CD8-positive, alpha-beta memory T cell (primary cell): ENCODE measurements at places on chromosomes 13 and 19. TPM values are rescaled to one million over a fixed set of nuclear protein-coding genes. Genes with fewer than 3 reads are reported as not detected.

GRCh38 chr19:15476325-15476724 lies 3.0 kb downstream of the PGLYRP2 start:
- H3K36me3 ChIP-seq, result no peaks in the 10 kb centered on the region
- peaks cover 23% of the 10 kb centered on the region for H3K4me1 ChIP-seq
- H3K4me3 ChIP-seq, result no peak overlapping the region
- DNase-seq, result no peak
- no peaks in the 10 kb centered on the region for H3K27me3 ChIP-seq

Gene PSG2
- not detected for polyA plus RNA-seq

Gene NLRP12
- polyA plus RNA-seq, result not detected

GRCh38 chr19:58248886-58249285 lies 20.2 kb downstream of the ZNF544 start:
- H3K27me3 ChIP-seq, result no peaks in the 10 kb centered on the region
- H3K4me3 ChIP-seq, result no peak overlapping the region
- peaks cover 40% of the 10 kb centered on the region for H3K36me3 ChIP-seq
- no peak overlapping the region for H3K27ac ChIP-seq
- no peak for DNase-seq

- H3K27me3 ChIP-seq, result no peaks in the 10 kb centered on the region
- no peak overlapping the region for H3K4me3 ChIP-seq
- H3K36me3 ChIP-seq, result no peaks in the 10 kb centered on the region
- no peaks in the 10 kb centered on the region for H3K4me1 ChIP-seq
These were observed 16.1 kb upstream of the UPF1 start for GRCh38 chr19:18815673-18816072.

DNA sequence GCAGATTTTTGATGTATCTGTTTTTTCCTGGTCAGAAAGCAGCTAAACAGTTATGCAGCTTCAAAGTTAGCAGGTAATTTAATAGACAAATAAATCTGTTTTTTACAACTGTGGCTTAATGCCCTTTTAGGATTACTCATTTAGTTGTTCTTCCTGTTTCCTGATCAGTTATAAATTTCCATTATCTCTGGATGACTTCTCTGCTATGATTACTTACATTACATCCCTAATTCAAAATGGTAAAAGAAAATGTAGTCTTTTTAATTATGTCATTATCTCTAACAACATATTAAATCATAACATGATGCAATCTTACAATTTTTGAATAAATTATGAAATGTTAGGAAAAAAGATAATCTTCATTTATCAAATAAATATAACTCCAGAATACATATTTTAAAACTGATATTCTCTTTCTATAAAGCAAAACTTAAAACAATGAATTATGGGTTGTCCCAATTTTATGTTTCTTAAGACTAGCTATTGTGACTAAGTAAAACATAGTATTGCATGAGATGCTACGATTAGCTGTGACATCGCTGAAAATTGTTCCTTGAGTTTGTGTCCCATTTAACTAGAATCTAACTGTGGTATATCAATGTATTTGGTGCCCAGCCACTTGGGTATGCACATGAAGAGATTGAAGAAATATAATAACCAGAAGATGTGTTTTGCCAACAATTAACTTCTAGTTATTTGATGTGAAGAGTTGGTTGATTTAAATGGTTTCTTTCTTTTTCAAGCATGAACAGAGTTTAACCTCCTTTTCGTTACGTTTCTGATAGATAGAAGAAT lies 605.3 kb upstream of the SPRY2 start:
- no peak for DNase-seq
- no peak overlapping the region for H3K27ac ChIP-seq
- no peak overlapping the region for H3K4me3 ChIP-seq
- H3K36me3 ChIP-seq, result no peaks in the 10 kb centered on the region

Gene SLC35E1
- 30.6 TPM for polyA plus RNA-seq

DNA sequence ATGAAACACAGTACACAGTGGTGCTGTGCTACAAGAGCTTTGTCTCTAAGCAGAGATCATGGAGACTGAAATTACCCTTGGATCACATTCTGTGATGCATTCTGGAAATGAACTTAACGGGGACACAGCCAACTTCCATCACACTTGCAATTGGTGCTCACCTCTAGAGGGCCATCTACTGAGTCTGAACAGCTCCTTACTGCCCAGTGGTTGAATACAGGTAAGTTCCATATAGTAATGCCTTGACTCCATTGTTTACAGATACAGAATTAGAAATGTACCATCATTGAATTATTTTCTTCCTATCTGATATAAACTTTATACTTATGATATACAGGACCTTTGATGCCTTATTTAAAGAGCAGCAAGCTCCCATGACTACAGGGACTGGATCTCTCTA lies 686.4 kb downstream of the PCDH9 start:
- H3K4me1 ChIP-seq, result no peaks in the 10 kb centered on the region
- DNase-seq, result no peak
- no peak overlapping the region for H3K27ac ChIP-seq
- H3K4me3 ChIP-seq, result no peak overlapping the region

- no peaks in the 10 kb centered on the region for H3K27me3 ChIP-seq
- no peaks in the 10 kb centered on the region for H3K36me3 ChIP-seq
- H3K4me1 ChIP-seq, result no peaks in the 10 kb centered on the region
These were observed 62.2 kb downstream of the ERCC5 start for GRCh38 chr13:102907886-102908515.

DNA sequence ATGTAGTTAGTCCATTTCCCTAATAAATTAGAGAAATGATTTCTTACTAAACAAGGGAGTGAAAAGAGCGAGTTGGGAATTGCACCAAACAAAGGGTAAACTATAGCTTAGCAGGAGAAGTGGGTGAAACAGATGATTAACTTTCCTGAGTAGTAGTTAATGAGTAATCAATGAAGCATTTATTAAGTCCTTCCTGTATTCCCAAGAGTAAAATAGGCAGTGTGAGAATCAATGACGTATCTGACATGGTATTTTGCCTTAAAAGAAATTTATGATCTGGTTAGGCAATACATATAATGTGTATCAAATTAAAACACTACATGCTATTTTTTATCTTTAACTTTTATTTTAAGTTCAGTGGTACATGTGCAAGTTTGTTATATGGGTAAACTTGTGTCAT lies 142.8 kb downstream of the KLF5 start:
- no peak overlapping the region for H3K4me3 ChIP-seq
- no peak for DNase-seq
- no peaks in the 10 kb centered on the region for H3K4me1 ChIP-seq
- no peak overlapping the region for H3K27ac ChIP-seq
- H3K36me3 ChIP-seq, result no peaks in the 10 kb centered on the region

DNA sequence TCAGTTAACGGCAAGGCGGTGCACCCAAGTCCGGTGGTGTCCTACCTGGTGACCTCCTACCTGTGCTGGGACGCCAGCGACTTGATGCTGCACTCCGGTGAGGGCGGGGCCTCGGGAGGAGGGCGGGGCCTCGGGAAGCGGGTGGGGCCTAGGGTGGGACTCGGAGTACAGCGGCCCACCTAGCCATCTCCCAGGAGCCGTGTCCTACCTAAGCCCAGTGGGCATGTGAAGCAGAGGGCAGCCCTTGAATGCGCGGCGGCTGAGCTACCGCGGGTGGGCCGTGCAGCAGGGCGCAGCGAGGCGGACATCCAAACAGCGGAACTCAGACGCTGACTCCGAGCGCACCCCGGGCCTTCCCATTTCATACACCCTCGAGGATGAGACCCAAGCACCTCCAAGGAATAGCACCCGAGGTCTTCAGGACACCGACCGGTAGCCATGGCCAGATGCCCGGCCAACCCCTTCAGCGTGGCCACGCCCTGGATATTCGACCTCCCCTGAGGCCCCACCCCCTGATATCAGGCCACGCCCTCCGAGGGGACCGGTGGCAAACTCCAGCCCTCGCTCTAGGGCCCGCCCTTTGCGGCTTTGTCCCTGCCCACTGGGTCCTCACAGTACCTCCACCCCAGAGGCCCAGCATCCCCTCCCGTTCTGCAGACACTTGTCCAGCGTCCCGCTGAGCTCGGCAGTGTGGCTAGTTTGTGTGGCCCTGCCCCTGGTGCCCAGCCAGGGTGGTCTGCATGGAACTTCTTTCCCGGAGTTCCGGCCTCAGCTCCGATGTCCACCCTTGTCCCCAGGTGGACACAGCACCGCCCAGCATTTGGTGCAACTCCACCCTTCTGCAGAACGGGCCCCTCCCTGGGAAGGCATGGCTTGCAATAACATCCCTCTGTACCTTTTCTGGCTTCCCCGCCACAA lies 5.4 kb downstream of the KLK1 start:
- peak overlapping the region; percentile 12 for H3K4me3 ChIP-seq
- no peaks in the 10 kb centered on the region for H3K36me3 ChIP-seq
- H3K27ac ChIP-seq, result peak overlapping the region; percentile 16
- H3K27me3 ChIP-seq, result peaks cover 36% of the 10 kb centered on the region
- DNase-seq, result peak; percentile 41

GRCh38 chr19:43300876-43301765 lies 31.8 kb upstream of the PSG9 start:
- H3K36me3 ChIP-seq, result no peaks in the 10 kb centered on the region
- DNase-seq, result no peak
- H3K4me3 ChIP-seq, result no peak overlapping the region

- H3K27me3 ChIP-seq, result peaks cover 25% of the 10 kb centered on the region
- H3K4me1 ChIP-seq, result peaks cover 21% of the 10 kb centered on the region
- DNase-seq, result peak; percentile 56
These were observed 1.4 kb downstream of the GRIN3B start for GRCh38 chr19:1001538-1002166.

GRCh38 chr19:21617740-21618339 lies 112.4 kb downstream of the ZNF429 start:
- H3K4me3 ChIP-seq, result no peak overlapping the region
- H3K27me3 ChIP-seq, result no peaks in the 10 kb centered on the region
- H3K27ac ChIP-seq, result peak overlapping the region; percentile 35
- H3K4me1 ChIP-seq, result no peaks in the 10 kb centered on the region
- no peak for DNase-seq

Gene EFNA2
- polyA plus RNA-seq, result not detected

DNA sequence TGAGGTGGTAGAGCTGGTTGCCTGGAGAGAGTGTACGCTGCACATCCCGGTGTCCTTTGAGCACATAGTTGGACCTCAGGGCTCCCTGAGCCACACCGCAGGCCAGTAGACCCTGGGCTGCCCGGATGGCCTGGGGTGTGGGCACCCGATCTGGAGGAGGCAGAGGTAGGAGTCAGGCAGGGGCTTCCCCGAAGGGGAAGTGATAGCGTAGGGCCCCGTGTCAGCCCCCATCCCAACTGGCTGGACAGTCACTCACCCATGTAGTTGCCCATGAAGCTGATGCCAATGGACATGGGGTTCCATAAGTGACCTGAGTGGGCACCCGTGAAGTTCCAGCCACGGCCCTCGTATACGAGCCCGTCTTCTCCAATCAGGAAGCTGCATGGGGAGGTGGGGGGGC lies 3.6 kb downstream of the PGLYRP1 start:
- no peak overlapping the region for H3K4me3 ChIP-seq
- no peak for DNase-seq
- peaks cover 11% of the 10 kb centered on the region for H3K27me3 ChIP-seq
- H3K36me3 ChIP-seq, result no peaks in the 10 kb centered on the region

DNA sequence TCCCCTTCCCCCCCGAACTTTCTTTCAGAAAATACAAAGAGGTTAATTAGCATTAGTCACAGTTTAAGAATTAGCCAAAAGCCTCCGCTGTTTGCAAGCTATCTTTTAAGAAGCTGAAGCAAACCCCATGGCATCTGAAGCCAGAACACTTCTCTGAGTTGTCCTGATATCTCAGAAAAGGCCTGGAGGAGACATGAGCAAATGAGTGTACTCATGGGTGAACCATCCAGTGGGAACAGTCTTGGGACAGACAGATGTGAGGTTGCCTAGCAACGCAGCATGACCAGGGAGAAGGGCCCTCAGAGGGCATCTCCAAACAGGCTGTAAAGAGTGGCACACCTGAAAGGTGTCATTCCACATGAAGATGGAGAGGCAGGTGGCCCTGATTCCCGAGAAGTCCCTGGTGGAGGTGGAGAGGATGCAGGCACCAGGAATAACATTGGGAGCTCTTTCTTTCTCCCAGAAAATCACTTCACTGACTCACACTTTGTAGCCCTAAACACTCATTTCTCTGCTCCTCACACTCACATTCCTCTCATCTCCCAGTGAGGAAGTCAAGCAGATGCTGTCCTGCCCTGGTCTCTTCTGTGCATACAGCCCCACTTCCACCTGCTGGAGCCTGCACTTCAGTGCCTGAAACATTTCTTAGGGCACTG lies 87.0 kb upstream of the TSHZ3 start:
- H3K4me1 ChIP-seq, result no peaks in the 10 kb centered on the region
- no peaks in the 10 kb centered on the region for H3K27me3 ChIP-seq
- DNase-seq, result no peak

DNA sequence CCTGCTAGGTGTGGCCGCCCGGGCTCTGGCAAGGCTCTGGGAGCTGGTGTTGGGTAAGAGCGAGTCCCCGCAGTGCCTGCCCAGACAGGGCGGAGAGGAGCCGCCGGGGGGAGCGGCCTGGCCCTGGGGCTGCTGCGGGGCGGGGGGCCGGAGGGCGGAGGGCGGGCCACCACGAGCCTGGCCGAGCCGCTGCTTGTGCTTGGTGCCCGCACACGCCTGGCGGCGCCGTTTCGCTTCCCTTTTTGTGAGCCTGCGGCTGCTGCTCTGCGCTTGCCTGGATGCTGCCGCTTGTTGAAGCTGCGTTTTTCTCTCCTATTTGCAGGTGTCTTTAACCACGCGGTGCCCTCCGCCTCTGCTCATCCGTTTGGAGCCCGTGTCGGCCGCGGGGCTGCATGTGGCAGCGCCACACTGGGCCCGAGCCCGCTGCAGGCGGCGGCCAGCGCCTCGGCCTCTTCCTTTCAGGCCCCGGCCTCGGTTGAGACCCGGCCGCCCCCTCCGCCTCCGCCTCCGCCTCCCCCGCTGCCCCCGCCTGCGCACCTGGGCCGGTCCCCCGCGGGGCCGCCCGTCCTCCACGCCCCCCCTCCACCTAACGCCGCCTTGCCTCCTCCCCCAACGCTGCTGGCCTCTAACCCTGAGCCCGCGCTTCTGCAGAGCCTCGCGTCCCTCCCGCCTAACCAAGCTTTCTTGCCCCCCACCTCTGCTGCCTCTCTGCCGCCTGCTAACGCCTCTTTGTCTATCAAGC lies 8.5 kb downstream of the PLEKHJ1 start:
- H3K4me1 ChIP-seq, result no peaks in the 10 kb centered on the region
- H3K36me3 ChIP-seq, result peaks cover 5% of the 10 kb centered on the region
- H3K27ac ChIP-seq, result no peak overlapping the region
- no peak overlapping the region for H3K4me3 ChIP-seq

DNA sequence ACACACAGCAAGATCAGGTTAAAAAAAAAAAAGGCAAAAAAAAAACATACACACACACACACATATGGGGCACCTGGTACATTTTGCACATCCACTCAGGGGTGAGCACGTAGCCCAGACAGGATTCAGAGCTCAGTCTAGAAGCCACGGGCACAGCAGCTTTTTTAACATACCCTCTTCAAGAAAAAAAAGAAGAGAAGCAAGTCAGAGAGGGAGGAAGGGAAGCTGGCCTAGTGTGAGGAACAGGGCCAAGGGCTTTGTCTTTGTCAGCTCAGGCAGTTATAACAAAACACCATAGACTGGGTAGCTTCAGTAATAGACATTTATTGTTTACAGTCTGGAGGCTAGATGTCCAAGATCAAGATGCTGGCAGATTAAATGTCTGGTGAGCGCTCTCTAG lies 2.3 kb upstream of the TPM4 start:
- H3K27ac ChIP-seq, result no peak overlapping the region
- H3K4me1 ChIP-seq, result peaks cover 74% of the 10 kb centered on the region
- H3K36me3 ChIP-seq, result no peaks in the 10 kb centered on the region
- DNase-seq, result no peak
- H3K4me3 ChIP-seq, result no peak overlapping the region
- no peaks in the 10 kb centered on the region for H3K27me3 ChIP-seq

- H3K36me3 ChIP-seq, result no peaks in the 10 kb centered on the region
- H3K27ac ChIP-seq, result no peak overlapping the region
- H3K4me3 ChIP-seq, result no peak overlapping the region
- no peak for DNase-seq
These were observed 1171.2 kb downstream of the DIAPH3 start for GRCh38 chr13:58992478-58993042.
